Kidney epithelial cell (primary cell): ENCODE measurements at places on chromosomes 4 and X. TPM values are rescaled to one million over a fixed set of nuclear protein-coding genes. Genes with fewer than 3 reads are reported as not detected.

The PHEX gene
- 0.04 and 0.07 TPM in 2 replicates for total RNA-seq

- no peak for DNase-seq
These were observed 230.7 kb downstream of the NR3C2 start for GRCh38 chr4:148211533-148211932.

The RADX gene
- total RNA-seq = 3.6 and 10.0 TPM in 2 replicates

The TMEM255A gene
- total RNA-seq = 0.07 TPM in 1 of 2 replicates, not detected in the other

GRCh38 chr4:147980586-147980985 is 248.7 kb downstream of the ARHGAP10 start:
- no peak for DNase-seq

- no peak for DNase-seq
These were observed 16.1 kb upstream of the KLB start for GRCh38 chr4:39390603-39391002.

The ADD1 gene
- total RNA-seq = 132 and 142 TPM in 2 replicates

The TLR3 gene
- total RNA-seq = 5.8 and 7.6 TPM in 2 replicates

GRCh38 chr4:2085496-2085901 is 26.4 kb downstream of the NAT8L start:
- no peak for DNase-seq

DNA sequence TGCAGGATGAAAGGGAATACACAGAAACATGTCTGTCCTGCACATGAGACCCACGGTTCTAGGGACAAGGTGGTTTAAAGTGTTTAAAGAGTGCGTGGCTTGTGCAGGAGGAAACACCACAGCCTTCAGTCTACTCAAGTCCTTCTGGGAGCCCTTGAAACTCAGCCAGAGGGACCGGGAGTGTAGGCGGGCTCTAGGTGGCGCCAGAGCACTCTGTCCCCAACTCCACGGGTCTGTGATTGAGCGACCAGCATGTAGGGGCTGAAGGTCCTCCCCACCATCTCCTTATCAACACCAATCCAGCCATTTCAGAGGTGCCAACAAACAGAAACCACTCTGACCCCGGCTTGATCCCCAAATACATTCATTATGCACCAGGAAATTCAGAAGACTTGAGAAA is 82.0 kb upstream of the CLDN34 start:
- no peak for DNase-seq

The GABRG1 gene
- not detected in 2 replicates for total RNA-seq

GRCh38 chr4:14837860-14838259 is 164.4 kb upstream of the CPEB2 start:
- DNase-seq = no peak

DNA sequence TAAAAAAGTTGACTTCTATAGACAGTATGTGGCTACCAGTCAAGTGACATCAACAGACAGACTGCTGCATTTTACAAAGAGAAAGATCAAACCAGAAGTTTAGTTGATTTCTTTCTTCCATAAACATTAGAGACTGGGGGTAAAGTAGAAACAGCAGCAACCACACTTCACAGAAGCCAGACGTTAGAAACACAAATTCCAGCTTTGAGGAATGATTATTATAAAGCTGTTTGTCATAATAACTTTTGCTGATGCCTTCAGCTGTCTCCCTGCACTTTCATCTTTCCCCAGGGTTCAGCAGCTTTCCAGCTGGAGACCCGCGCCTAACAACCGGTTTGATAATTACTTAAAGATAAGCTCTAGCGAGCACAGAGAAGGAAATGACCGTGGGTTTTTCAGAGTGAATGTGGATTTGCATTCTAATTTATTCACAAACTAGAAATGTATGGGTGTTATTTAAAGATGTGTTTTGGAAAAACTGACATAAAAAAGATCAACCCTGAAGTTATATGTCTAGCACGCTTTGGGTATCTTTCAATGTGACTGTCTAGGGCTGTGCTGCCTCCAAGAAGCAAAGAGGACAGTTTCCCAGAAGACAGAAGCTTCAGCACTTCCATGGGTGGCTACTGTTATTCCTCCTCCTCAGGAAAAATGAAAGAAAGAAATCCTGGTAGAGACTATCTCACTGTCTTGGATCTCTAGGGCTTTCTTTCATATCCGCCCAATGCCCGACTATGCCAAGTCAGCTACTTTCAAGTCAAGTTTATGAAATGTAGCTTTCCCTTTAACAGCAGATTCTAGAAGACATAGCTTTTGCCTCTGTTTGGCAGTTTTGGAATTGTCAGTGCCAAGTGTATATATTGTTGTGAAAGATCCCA is 15.0 kb upstream of the ENAM start:
- no peak for DNase-seq

The SSX2B gene
- total RNA-seq = not detected in 2 replicates

DNA sequence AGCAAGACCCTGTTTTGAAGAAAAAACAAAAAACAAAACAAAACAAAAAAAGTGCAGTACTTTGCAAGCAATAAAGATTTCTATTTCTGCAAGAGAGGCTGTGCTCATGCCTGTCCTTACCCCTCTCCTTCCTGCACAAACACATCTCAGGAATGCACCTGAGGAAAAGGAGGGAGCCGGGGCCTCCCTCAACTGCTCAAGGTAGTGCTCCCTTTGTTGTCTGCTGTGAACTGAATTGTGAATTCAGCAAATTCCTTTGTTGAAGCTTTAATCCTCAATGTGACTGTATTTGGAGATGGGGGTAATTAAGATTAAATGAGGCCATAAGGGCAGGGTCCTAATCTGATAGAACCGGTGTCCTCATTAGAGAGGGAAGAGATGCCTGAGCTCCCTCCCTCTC is 13.9 kb downstream of the FTSJ1 start:
- DNase-seq = no peak

DNA sequence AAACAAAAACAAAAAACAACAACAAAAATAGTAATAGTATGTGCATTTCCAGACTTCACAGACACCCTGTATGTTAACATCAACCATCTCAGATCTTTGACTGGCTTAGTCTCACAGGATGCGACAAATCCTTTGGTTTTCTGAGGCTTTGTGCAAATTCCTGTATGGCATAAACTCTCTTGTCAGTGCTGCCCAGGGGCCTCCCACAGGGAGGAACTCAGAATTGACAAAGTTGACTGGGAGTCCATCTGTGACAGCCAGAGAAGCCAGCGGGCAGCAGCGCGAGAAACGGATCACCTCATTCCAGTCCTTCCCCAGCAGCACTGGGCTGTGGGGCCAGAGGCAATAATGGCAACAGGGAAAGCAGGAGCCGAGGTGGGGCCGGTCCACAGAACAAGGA is 19.1 kb upstream of the DDX3X start:
- DNase-seq = no peak

The SPANXC gene
- not detected in 2 replicates for total RNA-seq

DNA sequence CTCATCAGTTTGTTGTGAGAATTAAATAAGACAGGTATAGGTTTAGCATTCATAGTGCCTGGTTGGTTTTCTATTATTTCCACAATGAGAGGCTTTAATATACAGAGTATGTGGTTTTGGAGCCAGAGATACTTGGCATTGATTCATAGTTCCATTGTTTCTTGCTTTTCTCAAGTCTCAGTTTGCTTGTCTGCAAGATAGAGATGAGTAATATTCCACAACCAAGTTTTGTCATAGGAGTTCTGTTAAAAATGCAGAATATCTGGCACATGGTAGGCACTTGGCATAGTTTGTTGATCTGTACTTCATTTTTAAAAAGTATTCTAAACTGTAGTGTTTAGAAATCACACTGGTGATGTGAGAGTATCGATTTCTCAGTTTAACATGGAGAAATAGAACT is 37.5 kb upstream of the EDA2R start:
- DNase-seq = no peak

GRCh38 chr4:68874507-68874906 is 58.7 kb downstream of the UGT2B10 start:
- DNase-seq = no peak

GRCh38 chrX:150028692-150029091 is 90.4 kb upstream of the EOLA2 start:
- DNase-seq = no peak

DNA sequence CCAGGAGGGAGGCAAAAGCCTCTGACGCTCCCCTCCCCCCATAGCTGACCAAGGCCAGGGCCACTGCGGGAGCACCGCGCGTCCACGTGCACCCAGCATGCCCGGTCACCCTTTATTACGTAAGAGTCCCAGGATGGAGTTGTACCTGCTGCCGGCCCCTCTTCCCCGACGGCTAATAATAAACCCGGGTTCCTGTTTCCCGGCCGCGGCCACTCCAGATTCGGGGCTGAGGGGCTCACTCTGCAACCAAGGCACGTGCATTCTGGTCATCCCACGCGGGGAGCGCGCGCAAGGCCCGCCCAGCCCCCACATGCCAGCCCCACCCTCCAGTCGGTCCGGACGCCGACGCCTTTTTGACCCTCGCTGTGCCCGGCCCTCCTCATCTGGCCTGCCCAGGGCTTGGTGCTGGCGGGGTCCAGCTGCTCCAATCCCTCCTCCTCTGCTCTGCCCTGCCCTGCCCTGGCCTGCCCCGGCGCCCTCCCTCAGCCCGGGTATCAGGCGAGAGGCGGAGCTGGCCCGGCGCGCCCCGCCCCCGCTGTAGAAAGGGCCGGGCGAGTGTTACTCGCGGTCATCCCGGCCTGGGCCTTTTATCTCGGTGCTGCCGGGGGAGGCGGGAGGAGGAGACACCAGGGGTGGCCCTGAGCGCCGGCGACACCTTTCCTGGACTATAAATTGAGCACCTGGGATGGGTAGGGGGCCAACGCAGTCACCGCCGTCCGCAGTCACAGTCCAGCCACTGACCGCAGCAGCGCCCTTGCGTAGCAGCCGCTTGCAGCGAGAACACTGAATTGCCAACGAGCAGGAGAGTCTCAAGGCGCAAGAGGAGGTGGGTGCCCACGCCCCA is 2.6 kb downstream of the MID1IP1 start:
- no peak for DNase-seq

The FAM9B gene
- not detected in 2 replicates for total RNA-seq

GRCh38 chr4:20431543-20431951 is 179.8 kb downstream of the SLIT2 start:
- no peak for DNase-seq

GRCh38 chr4:145945431-145946155 is 7.0 kb upstream of the ZNF827 start:
- no peak for DNase-seq

DNA sequence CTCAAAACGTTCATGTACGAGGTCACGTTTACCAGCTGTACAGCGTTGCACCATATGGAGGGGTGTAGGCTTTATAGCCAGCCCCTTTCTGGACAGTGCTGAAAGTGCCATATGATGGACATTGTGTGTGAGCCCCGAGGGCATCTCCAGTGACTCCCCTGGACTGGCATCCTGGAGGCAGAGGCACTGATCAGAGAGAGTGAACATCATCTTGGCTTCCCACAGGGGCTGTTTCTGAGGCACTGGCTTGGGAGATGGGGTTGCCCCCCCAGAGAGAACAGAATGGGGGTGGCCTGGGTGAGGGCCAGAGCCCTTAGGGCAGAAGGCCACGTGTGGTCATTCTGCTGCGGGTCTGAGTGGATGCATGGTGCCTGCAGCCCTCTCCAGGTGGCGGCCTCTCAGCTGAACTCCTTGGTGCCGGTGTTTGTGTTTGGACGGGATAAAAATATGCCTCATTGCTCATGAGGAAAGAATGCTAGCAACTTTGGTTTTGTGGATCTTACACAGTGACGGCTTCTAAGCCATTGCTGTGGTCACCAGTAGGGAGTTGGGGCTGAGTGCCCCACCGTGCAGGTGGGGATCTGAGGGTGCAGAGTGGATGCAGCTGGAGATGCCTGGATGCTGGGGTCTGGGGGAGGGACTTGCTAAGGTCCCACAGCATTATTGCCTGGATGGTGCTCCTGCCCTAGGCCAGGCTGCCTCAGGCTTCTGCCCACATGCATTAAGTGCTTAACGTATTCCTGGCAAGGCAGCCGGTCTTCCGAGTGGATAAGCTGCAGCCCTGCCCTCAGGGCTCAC is 3.4 kb downstream of the WFS1 start:
- DNase-seq = peak; percentile 70

DNA sequence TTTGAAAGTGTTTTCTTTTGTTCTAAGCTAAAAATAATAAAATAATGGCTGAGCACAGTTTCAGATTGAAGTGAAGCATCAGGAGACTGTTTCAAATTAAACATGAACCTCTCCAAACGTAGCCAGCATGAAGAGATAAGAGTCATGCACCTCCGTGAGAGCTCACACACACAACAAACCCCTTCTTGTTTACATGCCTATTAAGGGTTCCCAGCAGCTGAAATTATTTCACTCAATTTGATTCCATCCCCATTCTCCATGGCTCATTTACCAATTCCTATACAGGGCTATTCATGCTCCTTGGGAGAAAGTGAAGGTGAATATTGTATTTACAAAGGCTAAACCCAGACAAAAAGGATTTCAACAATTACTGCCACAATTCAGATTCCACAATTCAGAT is 954.1 kb upstream of the INTU start:
- DNase-seq = no peak

The TMEM150C gene
- 4.9 and 5.3 TPM in 2 replicates for total RNA-seq

GRCh38 chr4:15244354-15244753 is 183.5 kb upstream of the C1QTNF7 start:
- no peak for DNase-seq

GRCh38 chr4:183798301-183799253 is 106.5 kb upstream of the STOX2 start:
- DNase-seq = no peak

GRCh38 chr4:19947349-19947748 is 304.4 kb upstream of the SLIT2 start:
- DNase-seq = no peak

The ARHGAP36 gene
- total RNA-seq = not detected in 2 replicates

The DCHS2 gene
- 0.75 and 3.1 TPM in 2 replicates for total RNA-seq

The MCTS1 gene
- 36.6 and 38.3 TPM in 2 replicates for total RNA-seq

DNA sequence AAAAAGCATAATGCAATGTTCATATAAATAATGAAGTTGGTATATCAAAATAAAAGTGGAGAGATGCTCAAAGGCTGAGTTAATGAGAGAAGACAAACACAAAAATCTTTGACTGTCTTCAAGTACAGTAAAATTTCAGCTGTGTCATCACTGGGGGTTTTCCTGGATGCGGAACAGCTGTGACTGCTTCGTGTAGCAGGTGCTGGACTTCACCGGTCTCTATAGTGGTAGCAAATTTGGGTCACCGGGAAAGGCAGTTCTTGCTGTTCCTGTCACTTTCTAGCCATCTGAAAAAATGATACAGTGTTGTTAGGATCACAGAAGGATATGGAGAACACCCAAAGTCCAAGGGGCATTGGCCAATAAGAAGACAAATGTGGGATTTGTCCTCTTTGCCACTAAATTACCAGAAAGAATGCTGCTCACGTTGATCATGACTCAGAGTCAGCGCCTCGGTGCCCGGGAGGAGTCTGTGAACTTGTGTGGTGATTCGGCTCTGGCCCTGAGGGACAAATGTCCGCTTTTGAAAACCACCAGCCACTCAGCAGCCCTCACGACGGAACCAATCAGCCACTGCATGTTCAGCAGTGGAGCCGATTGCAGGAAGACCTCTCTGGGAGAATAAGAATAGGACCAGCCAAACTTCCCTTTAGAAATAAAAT is 230.1 kb upstream of the FAT1 start:
- no peak for DNase-seq

The TIGD2 gene
- 6.2 and 7.6 TPM in 2 replicates for total RNA-seq

DNA sequence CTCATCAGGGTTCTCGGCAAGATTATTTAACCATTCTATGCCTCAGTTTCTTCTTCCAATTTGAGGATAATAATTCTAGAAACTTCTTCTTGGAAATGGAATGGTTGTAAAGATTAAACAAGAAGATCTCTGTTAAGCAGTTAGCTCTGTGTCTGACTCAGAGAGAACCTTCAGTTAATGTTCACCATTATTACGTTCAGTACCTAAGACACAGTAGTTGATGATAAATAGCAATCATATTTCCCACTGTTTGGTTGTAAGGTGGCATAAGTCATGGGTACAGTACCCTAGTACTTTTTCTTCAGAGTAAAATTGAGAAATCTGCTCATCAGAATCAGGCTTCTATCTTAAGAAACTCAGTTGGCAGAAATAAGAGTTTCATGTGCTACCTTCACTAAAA is 366.5 kb upstream of the BOD1L1 start:
- DNase-seq = no peak

- DNase-seq = no peak
These were observed 204.8 kb upstream of the VCX start for GRCh38 chrX:7638078-7638710.

The FOXR2 gene
- total RNA-seq = not detected in 2 replicates
